ENCODE measurements at places on chromosomes 2 and 18.

DNA sequence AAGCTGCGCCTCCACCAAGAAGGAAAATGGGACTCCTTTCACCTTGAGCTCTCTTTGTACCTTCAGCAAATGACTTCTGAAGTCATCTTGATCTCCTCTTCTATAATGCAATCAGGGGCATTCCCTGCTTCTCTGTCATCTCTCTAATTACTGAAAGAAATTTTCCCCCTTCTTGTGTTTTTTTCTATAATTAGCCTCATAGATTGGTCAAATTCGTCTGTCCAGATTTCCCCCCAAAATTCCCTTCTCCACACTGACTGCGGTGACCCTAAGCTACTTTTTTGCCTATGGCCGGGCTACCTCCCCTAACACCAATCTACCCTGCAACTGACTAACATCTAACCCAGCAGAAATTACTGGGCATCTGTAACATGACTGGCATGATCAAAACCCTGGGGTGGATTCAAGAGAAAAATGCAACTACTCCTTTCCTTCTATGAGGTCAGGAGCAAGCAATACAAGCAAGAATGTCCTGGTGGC lies 168.6 kb downstream of the BCL2 start:
- no peak for DNase-seq

GRCh38 chr2:25619185-25619584 lies 54.2 kb downstream of the DTNB start:
- no peak for DNase-seq

DNA sequence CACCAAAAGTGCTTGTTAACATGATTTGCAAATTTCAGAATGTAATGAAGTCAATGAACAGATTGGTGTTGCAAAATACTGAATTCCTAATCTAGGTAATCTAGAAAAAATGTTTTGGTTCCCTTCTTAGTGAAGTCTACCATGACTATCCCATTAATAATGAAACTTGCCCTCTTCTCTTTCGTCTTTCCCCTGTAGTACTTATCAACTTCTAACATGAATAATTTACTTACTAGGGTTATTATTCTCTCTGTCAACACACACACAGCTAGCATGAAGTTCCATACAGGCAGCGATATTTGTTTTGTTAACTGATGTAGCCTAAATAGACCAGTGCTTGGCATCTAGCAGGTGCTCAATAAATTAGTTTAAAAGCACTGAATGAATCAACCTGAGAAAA lies 160.2 kb downstream of the NCK2 start:
- no peak for DNase-seq

- DNase-seq = no peak
These were observed 103.0 kb downstream of the ACKR3 start for GRCh38 chr2:236672606-236673005.

- DNase-seq = no peak
These were observed 1.5 kb downstream of the ARL5A start for GRCh38 chr2:151826737-151827157.

GRCh38 chr18:8980918-8981317 lies 121.6 kb upstream of the NDUFV2 start:
- no peak for DNase-seq

- no peak for DNase-seq
These were observed 1080.7 kb upstream of the CELF4 start for GRCh38 chr18:38646296-38646695.

DNA sequence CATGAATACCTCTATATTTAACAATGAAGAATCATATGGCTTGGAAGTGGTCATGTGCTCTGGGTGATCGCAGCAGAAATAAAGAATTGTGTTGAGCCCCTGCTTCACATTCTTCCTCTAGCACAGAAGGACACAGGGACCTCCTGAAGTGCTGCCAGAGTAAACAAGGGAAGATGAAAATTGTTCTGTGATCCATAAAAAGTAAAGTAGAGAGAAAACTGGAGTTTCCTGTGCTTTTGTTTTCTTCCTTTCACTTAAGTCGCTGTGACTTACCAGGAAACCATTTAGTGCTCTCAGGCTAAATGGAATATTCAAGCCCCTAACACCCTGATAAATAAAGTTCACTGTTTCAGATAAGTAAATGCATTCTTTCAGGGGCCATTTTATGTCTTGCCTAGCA lies 1173.6 kb upstream of the CHAC2 start:
- DNase-seq = peak; percentile 10

DNA sequence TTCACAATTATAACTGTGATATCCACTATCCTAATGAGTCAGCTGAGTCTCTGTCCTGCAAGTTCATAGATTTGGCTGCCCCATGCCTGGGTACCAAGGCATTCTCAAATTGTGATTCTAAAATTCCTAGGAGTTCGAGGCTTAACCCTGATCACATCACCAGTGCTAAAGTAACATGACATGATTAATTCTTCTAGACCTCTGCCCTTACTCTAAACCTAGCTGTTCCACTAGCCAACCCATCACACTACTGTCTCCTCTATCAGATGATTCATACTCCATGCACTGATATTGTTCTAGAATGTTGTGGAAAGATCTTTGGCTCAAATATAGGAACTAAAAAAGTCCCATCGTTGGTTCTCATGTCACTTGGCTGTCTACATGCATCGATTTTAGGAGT lies 487.6 kb downstream of the PIK3C3 start:
- DNase-seq = no peak

DNA sequence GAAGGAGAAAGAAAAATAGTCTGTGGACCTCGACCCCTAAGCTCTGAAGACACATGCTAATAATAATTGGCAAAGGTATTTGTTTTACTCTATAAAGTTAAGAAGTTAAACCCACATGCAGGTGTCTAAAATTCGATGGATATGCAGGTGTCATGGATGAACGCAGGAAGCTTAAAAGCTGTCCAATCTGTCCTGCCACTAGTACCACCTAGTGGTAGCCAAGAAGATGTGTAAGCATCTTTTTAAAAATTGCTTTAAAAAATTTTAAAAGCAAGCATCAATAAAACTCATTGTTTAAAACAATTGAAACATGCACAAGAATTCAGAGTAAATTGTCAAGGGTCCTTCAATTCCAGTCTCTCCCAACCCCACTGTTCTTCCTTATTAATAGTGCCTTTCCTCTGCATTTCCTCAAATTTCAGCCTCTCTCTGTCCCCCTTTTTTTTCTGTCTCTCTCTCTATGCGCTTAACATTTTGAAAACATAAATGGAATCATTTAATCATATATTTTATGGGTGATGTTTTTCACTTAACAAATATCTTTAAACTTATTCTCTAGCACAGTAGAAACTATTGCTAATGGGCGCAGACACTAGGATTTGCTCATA lies 30.6 kb upstream of the PPP3R1 start:
- no peak for DNase-seq

Measured in right kidney (tissue), 9 donors.